ENCODE measurements at places on chromosomes 11 and 22.

- DNase-seq = no peak
Measured at GRCh38 chr22:47598864-47599263, 836.4 kb downstream of the TBC1D22A start.

DNA sequence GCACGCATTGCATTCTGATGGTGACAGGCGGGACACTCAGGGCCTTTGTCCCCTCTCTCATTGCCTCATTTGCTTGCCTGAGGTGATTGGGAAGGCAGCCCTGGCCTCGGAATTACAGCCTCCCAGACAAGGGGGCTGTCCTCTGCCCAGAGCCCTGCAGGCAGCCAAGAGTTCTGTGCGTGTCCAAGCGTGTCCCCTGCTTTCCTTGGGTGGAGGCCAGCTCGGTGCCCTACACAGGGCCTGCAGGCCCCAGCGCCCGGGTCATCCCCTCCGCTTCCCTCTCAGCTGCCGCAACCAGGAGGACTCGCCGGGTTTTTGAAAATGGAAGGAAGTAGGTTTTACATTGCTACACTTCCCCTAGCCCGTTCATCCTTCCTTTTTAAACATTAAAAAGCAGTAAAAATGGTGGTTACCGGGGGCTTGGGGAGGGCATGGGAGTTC, 1.9 kb downstream of the GRAMD4 start:
- DNase-seq = no peak

DNA sequence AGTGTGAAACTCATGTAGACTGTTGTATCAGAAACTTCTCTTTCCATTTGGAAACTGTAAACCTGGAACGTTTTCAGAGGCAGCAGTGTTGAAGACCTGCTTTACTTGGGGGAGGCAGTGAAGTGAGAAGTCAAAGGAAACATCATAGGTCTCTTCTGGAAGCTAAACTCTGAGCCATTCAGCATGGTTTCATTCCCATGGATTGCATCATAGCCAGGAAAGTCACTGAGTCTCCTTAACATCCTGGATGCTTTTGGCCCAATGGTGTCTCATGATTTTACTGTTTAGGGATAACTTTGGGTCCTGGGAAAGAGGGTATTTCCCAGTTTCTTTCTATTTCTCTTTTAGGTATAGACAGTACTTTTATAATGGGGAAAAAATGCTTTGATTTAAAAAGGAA, 153.2 kb upstream of the E2F8 start:
- no peak for DNase-seq

DNA sequence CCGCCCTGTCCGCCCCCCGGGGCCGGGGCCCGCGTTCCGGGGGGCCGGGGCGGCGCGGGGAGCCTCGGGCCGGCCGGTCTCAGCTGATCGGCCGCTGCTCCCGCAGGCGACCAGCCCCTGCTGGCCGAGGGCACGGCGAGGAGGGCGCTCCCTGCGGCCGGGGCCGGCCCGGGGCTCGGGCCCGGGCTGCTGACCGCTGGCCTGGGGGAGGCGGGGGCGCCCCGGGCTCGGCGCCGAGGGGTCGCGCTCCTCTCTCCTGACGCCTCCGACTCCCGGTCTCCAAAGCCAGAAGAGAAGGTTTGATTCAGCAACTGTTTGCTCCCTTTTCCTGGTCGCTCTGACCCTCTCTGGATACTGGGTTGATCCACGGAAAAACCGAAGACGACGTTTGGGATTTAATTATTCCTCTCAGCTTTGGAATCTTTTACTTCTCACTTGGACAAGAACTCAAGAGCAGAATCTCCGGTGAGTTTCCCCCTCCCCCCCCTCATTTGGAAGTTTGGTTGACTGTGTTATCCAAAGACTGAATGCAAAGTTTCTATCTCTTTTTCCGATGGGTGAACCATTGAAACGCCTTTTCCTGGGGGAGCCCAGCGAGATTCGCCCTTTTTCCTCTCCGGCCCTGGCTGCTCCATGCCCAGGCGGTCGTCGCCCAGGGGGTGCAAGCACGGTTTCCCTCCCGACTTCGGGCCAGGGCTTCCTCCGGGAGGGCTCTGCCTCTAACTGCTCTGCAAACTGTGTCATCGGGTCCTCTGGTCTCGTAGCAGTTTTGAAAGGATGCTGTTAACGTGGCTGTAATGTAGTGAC, 725 bp downstream of the KDM2A start:
- no peak for DNase-seq

DNA sequence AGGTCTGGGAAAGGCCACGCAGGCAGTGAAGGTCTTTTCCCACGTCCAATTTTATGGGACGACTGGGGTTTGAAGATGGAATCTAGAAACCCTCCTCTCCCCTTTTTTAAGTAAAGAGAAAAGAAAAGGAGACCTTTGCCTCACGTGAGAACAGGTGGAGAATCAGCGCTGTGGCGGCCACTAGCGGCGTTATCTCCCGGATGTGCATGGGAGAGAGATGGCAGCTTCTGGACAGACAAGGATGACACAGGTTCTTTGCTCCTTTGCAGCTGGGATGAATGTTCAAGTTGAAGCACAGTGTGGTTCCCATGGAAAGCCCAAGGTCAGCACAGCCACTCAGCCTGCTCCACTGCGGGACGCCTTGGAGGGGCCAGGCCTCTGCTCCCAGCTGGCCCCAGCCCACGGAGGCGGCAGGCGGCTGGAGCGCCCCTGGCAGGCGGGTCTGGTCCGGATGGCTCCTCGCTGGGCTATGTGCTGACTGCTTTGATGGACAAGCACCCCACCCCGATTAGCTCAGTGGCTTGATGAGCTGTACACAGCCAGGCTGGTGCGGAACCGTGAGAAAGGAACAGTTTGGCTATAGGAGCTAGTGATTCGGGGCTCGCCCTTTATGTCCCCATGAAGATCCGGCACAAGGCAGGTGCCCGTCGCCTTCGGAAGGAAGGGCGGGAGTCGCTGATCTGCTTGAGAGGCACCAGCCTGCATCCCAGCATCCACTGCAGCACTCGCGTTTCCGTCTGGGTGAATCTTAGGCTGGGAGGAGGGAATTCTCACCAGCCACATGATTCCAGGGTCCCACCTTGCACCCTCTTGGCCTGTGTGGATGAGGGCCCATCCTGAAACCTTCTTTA, 14.5 kb upstream of the BID start:
- DNase-seq = no peak
